Breast epithelium (tissue), 4 donors: ENCODE measurements at places on chromosomes 5 and 9. TPM values are rescaled to one million over a fixed set of nuclear protein-coding genes. Genes with fewer than 3 reads are reported as not detected.

CKMT2 gene
- 5.3 TPM for total RNA-seq

PTGDS gene
- 48.2 TPM for total RNA-seq

SHOC1 gene
- 0.33 TPM for total RNA-seq

PFDN1 gene
- total RNA-seq = 72.2 TPM

NMUR2 gene
- total RNA-seq = not detected

PPP3R2 gene
- not detected for total RNA-seq

ITGA2 gene
- 11.8 TPM for total RNA-seq

DNA sequence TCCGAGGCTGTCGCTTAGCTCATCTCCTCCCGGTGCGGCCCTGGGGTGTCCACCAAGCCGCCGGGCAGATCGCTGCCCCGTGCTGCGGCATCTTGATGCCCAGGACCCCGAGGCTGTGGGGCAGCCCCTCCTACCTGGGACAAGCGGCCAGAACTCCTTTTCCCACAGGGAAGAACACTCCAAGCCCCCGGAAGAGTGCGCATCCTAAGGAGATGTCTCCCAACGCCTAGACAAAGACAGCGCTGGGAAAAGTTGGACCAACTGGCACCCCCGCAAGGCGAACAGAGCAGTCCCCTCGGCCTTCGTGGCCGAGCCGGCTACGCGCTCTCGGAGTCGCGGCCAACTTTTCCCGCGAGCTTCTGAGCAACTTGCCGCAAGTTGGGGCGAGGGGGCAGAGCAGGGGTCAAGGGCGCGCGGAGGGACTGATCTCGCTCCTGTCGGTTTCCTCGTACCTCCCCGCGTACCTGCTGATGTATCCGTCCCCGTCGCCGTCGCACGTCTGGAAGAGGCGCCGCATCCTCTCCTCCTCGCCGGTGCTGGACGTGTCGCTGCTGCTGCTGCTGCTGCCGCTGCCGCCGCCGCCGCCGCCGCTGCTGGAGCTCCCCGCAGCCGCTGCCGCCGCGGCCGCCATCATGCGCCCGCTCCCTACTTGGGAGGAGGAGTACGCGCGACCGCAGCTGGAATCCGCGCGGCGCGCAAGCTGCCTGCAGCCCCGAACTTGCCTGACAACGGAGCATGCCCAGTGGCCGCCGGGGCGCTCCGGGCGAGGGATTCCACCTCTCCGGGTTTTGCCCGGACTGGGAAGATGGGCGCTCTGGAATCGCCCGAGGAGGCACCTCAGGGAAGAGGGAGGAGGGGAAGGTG, at the start of gene MCC:
Gene MCC (minus strand): TSS at position 673 of the 864 bp plus-strand sequence.
- H3K36me3 ChIP-seq = no peaks in the 10 kb centered on the region
- peak within 1 kb of the TSS; percentile 74 for H3K4me3 ChIP-seq
- DNase-seq = peak; percentile 76
- no peaks in the 10 kb centered on the region for H3K4me1 ChIP-seq

DNA sequence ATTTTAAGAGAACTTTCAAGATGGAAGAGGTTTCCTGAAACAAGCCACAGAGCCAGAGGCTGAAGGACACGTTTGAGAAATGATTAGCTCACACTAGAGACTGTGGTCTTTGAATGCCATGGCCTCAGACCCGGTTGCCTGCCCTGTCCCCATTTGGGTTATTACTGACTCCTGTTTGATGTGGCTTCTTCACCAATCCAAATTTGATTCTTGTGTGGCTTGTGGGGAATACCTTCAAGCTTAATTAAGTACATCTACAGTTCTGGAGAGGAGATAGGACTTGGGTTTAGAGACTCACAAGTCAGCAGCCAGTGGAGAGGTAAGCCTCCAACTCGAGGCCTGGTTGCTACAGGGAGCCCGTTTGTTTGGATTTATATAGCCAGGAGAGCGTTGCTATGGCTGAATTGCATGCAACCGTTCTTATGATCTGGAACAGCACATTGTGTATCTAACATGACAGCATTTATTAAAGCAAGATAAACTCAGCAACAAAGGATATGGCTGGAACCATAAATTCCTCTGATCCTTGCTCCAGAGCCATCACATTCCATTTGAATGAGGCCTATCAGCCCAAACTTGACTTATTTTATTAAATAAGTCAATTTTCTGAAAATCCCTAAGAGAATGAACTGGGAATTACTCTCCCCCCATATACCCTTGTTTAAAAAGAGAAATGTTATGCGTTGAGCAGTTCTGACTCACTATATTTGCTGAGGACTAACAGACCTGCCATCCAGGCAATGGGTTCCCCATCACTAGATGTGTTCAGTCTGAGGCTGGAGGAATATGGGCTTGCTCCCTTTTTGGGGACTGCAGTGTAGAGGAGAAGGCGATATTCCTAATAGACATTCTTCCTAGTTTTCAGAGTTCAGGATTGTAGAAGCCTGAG, 88.4 kb upstream of the TNFSF8 start:
- no peak overlapping the region for H3K4me3 ChIP-seq

- H3K27me3 ChIP-seq = no peaks in the 10 kb centered on the region
- H3K4me3 ChIP-seq = no peak overlapping the region
These were observed 20.6 kb downstream of the FST start for GRCh38 chr5:53501054-53501453.

GRCh38 chr5:107501965-107502675, 168.6 kb downstream of the EFNA5 start:
- no peak overlapping the region for H3K4me3 ChIP-seq
- no peaks in the 10 kb centered on the region for H3K4me1 ChIP-seq
- no peak overlapping the region for H3K27ac ChIP-seq
- DNase-seq = no peak
- no peaks in the 10 kb centered on the region for H3K27me3 ChIP-seq
- no peaks in the 10 kb centered on the region for H3K36me3 ChIP-seq

DNA sequence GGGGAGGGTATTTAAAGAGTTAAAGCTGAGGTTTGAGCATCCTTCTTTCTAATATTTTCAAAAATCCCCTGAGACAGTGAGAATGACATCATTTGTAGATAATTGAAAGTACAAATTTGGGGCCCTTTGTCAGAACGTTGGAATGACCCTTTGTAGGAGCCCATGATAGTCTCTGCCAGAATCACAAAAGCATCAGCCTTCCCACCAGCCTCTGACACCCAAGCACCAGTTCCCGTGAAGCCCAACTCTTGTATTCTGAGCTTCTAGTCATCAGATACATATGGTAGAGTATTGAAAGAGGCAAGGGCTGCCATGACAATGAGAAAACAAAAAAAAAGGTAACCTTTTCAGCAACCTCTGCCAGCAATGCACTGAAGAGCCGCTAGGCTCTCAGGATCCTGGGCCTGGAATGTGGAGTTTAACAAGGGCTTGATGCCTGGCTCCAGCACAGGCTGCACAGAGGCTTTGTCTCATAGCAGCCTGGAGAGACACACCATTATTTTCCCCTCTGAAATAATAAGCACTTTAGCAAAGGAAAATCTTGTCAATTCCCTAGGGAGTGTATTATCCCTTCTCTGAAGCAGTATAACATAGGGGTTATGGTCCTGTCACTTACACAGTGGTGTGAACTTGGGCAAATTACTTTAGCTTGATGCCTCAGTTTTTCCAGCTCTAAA, 114.4 kb downstream of the ZNF608 start:
- H3K36me3 ChIP-seq = no peaks in the 10 kb centered on the region
- no peaks in the 10 kb centered on the region for H3K4me1 ChIP-seq
- H3K27me3 ChIP-seq = no peaks in the 10 kb centered on the region
- no peak for DNase-seq
